Foreskin keratinocyte (primary cell): ENCODE measurements at places on chromosomes 6 and 20. TPM values are rescaled to one million over a fixed set of nuclear protein-coding genes. Genes with fewer than 3 reads are reported as not detected.

The STMND1 gene
- total RNA-seq: not detected in 2 replicates

The BMP5 gene
- not detected in 2 replicates for total RNA-seq

The LY6G6C gene
- 0.54 TPM in 1 of 2 replicates, not detected in the other for total RNA-seq

- DNase-seq: no peak
Observed at GRCh38 chr6:135145063-135145800, 35.9 kb upstream of the MYB start.

DNA sequence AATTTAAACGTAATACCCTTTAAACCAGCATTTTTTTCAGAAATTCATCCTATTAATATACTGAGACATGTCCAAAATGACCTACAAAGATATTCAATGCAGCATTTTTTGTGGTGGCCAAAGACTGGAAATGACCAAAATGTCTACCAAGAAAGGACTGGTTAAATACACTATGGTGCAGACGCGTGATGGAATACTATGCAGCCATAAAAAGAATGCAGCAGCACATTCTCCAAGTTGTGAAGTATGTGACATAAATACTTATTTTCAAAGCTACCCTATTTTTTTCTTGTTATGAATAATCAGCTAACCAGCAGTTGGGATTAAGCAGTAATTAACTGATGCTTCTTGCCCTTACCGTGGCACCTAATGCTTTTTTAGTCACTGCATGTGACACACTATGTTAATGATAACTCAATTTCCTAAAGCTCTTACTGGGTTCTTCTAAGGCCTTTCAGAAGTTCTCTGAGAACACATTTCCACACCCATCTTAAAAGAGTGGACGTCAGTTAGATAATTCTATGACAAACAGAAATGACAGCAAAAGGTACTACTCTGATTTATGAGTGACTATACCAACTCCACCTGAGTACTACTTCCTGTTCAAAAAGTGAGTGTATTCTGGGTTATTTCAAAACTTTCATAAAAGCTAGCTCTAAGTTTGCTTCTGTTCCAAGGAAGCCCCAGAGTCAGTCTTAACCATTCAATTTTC lies 24.9 kb downstream of the TTI1 start:
- no peak for DNase-seq

- DNase-seq: no peak
Observed at GRCh38 chr6:43861212-43861894, 91.3 kb downstream of the VEGFA start.

DNA sequence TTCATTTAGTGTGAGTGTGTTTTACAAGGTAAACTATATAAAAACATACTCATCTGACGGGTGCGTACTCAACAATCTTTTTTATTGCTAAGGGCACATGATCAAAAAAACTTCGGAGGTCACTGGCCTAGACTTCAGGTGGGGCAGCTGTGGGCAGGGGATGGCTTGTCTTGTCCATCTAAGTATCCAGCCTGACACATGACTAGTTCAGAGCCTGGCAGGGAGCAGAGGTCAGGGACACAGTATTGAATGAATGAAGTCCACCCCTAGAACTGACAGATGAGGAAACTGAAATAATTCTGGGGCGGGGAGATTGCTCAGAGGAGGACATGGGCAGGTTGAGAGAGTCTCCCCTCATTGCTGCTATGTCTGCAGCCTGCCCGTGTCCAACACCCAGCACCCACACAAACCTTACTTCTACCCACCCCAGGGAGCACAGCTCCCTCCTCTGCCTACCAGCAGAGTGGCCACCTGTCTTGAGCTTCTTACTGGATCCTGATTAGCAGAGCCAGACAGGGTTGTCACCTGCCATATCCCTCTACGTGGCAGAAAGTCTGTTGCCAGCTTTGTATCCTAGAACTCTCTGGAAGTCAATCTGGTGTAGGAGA lies 48.9 kb downstream of the MRPL14 start:
- DNase-seq: no peak
